Progenitor cell of endocrine pancreas (in vitro differentiated cells): ENCODE measurements at places on chromosomes 6 and 20. TPM values are rescaled to one million over a fixed set of nuclear protein-coding genes. Genes with fewer than 3 reads are reported as not detected.

DNA sequence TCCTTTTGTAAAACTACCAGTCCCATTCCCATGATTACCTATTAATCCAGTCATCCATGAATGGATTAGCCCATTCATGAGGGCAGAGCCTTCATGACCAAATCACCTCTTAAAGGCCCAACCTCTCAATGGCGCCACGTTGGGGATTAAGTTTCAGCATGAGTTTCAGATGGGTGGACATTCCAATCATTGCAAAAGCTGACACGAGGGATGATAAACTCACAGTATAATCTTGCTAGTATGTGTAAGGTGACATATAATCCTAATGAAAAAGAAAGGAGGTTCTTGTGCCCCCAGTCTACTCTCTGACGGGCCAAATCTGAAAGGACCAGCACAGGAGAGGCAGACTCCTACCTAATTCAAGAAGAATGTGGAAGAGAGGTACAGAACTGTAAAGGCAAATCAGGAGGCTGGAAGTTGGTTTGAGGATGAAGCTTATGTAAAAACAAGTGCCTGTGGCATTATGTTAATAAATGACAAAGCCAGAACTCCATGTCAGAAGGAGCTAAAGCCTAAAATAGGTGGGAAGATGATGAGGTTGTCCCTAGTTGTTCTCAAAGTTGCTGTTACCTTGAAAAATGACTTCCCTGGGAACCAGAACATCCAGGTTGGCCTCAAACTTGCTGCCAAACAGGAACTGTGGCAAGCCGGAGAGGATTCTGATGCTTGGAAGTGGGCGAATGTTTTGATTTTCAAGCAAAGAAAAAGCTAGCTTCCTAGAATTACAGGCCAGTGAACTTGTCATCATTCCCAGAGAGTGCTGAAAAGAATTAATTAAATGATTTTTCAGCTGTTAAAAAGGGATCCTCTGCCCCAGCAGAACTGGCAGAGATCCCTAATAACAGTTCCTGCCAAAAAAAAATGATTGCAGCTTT lies 106.5 kb upstream of the TIAM2 start:
- no peak for DNase-seq

- no peak for DNase-seq
These were observed 359.2 kb downstream of the CDKAL1 start for GRCh38 chr6:20893412-20893811.

- no peak for DNase-seq
These were observed 20.8 kb downstream of the PLCG1 start for GRCh38 chr20:41158082-41158625.

- no peak for DNase-seq
These were observed 104.9 kb upstream of the IYD start for GRCh38 chr6:150263765-150264404.

DNA sequence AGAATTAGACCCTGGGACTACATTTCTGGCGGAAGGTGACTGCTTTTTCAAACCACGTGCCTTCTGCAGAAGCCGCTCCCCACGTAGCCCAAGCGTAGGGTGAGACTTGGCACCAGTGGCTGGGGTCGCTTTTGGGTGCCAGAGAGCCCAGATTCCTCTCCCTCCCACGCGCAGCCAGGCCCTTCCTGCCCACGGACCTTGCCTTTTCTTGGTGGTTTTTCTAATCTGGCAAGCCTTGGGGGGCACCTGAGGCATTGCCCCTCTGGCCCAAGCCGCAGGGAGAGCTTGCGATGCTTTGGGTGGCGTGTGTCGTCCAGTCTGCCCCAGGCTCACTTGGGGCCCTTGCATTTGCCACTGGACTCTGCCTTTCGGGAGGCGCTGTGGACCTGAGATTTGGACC lies 3.3 kb downstream of the SLCO4A1 start:
- DNase-seq = no peak

GRCh38 chr6:43465948-43466347 lies 10.6 kb upstream of the DLK2 start:
- DNase-seq = no peak

- no peak for DNase-seq
These were observed 28.4 kb downstream of the COL19A1 start for GRCh38 chr6:69894578-69895347.

The WFDC10B gene
- total RNA-seq = not detected in 2 replicates

The RAB5IF gene
- 58.8 and 59.6 TPM in 2 replicates for total RNA-seq

GRCh38 chr6:82361631-82362030 lies 2.0 kb upstream of the TPBG start:
- no peak for DNase-seq

- DNase-seq = peak; percentile 41
These were observed 814 bp downstream of the TFAP2B start for GRCh38 chr6:50819466-50819903.

DNA sequence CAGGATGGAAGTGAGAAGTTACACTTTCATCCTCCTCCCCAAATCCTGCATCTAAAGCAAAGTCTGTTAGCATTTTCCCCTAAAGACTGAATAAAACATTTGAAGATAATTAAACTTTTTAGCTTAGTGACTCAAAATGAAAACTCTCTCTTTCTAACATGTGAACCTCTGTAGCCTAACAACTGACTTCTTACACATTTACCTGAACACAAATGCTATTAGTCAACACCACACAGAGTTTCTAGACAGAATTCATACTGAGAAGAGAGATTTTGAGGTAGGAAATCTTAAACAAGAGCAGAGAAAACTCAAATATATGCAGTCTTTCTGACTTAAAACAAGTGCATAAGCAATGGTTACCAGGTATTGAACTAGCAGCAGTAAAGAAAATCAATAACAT lies 149.9 kb upstream of the SMLR1 start:
- no peak for DNase-seq

The ACTL10 gene
- total RNA-seq = 0.36 and 0.38 TPM in 2 replicates

DNA sequence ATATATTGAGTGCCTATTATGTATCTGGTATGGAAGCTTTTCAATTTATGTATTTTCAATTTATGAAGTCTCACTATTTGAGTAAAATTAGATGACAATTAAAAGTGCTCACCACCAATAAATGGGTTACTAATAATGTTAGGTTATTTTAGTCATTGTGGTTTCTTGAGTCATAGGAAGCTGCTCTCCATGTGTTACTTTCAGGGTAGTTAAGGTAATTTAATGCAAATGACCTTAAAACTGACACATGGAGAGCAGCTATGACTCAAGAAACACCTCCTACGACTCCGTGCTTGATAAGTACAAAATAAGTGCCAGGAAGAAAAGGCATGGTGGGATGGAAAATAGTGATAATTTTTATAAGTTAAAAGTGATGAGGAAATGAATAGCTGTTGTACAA lies 16.5 kb upstream of the TINAG start:
- DNase-seq = no peak

DNA sequence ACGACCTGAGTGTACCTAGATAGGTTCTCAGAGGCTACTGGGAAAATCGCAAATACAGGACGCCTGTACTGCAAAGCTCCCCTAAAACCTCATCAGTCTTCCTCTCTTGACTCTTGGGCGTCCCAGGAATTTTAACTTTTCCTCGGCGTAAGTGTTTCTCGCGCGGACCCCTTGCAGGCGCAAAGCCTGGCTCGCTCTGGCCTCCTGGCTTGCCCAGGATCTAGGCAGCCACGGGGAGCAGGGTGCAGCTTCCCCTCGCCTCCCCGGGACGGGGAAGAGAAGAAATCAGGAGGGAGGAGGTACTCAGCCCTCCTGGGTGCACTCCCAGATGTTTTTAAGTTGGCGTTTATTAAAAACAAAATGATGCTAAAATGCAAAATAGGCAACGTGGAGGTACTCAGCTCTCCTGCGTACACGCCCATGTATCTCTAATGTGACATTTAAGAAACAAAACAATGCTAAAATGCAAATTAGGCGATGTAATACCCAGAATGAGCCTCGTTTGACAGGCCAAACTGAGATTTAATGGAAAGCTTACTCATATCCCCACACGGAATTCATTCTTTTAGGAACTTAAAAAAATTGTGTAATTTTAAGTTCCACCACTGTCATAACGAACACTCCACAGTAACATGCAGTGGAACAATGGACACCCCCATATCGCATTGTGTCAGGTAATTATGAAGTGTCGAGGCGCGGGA lies 1.6 kb upstream of the SOBP start:
- DNase-seq = no peak

DNA sequence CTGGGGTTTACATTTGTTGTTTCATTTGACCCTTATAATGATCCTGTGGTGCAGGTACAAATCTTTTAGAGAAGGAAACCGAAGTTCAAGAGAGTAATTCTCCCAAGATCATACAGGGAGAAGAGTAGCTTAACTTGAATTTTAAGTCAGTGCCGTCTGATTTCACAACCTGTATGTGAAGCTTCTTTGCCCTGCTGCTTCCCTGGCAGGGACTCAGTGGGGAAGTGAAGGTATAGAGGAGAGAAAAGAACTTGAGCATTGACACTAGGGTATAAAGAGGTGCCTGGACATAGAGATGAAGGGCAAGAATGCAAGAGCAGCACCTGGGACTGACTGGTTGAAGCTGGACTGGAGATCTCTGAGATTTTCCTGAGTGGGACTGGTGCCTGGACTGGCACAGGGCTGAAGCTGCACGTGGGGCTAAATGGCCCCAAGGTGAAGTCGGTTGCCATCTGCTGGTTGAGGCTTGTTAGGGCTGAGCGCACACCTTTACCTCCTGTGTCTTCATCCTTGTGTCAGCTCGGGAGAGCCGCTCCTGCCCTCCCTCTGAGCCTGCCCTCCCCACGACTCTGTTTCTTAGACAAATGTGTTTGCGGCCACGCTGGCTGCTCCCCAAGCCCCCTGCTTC lies 41.8 kb downstream of the FARS2 start:
- peak; percentile 22 for DNase-seq

The ARMC2 gene
- 16.1 and 16.5 TPM in 2 replicates for total RNA-seq
